ENCODE measurements at places on chromosomes 16 and 17.

- no peak for DNase-seq
Measured at GRCh38 chr16:86508028-86508946, 2.0 kb upstream of the FOXF1 start.

- DNase-seq = no peak
Measured at GRCh38 chr17:48048384-48049126, 396 bp downstream of the NFE2L1 start.

DNA sequence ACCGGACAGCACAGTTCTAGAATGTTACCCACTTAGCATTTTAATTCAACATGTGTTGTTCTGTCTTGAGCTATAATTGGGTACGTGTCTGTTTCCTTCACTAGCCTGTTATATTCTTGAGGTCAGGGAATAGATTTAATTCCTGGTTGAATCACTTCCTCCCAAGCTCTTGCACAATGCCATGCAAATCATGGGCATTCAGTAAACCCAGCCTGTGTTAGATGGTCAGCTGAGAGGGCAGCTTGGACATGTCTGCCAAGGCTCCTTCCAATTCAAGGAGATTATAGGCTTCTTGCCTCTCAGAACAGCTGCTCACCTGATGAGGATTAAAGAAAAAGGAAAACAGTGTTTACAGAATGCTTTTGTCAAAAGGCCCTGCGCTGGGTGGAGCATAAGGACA, 12.6 kb downstream of the C1QTNF1 start:
- DNase-seq = no peak

- DNase-seq = peak; percentile 23
Measured at GRCh38 chr17:43367737-43368242, 31.0 kb upstream of the ARL4D start.

- DNase-seq = no peak
Measured at GRCh38 chr17:71502443-71502842, 618.4 kb upstream of the SOX9 start.

DNA sequence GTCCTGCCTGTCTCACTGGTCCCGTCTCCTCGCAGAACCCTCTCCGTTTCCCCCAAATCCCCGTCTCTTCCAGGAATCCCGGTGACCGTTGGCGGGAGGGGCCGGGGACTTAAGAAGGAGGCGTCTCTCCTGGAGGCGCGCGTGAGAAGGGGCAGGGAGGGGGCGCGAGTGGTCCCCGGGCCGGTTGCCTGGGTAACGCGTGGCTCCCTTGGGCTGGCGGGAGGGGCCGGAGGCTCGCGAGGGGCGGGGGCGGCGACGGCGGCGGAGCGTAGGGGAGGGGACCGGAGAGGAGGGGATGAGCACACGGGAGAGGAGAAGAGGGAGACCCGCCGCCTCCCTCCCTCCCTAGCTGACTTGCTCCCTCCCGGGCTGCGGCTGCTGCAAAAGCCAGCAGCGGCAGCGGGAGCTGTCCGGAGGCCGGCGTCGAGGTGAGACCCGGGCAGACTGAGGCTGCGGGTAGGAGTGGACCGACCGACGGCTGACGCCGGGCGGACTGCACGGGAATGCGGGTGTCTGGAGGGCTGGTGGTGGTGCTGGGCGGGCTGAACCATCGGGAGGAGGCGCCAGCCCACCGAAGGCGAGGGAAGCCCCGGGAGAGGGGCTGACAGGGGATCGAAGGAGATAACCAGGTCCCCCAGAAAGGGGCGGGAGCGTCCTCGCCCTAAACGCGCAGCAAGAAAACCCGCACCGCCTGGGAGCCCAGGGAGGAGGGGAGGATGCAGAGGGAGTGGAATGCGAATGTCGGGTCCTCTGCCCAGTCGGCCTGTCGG, at the start of gene PRRT2:
Gene PRRT2 (plus strand): TSS at position 298 of the 770 bp plus-strand sequence. CDS start 862 bp downstream, outside the sequence.
- peak; percentile 56 for DNase-seq

- peak; percentile 44 for DNase-seq
Measured at GRCh38 chr17:4944554-4945175, 3.7 kb downstream of the PFN1 start.
